ENCODE measurements at places on chromosomes 16 and 17. TPM values are rescaled to one million over a fixed set of nuclear protein-coding genes. Genes with fewer than 3 reads are reported as not detected.
A peak's percentile ranks its signal among the peaks of the same experiment; 100 is the strongest.

The HS3ST3B1 gene
- total RNA-seq = 1.7 TPM

DNA sequence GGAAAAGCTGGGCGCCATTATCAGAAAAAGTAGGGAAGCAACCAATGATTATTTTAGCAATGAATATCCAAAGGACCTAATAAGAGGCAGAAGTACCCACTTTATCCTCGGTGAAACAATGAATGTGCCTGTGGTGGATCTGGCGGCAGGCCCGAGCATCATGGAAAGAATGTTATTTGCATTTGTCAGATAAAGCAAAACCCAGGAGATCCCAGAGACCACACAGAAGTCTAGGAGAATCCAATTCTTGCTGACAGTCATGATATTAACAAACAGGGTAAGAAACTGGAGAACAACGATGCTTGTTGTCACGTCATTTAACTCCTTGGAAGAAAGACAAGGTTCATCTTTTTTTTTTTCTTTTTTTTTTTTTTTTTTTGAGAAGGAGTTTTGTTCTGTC lies 12.0 kb upstream of the TNRC6A start:
- DNase-seq = no peak

DNA sequence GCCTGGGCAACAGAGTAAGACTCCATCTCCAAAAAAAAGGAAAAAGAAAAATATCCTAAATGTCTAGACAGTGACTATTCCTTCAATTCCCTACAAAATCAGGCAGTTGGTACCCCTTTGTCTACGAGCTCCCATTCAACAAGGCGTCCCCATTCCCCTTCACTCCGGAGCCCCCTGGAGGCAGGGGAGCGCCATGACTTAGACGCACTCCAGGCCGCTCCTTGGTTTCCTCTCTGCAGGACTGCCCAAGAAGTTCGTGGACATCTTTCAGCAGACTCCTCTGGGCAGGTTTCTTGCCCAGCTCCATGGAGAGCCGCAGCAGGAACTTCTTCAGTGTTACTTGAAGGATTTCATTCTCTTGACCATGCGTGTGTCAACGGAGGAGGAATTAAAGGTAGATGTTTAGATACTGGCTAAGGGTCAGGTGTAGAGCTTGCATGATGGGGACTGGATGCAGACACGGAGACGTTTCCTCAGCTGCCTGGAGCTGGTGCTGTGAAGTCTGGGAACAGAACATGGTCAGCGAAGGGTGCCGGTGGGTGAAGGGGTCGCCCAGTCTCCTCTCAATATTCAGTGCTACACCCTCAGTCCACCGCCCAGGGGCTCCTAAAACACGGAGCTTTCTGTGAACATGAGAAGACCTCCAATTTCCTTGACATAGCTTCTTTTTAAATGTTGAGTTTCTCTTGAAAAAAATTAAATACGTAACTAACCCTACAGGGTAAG lies 53.3 kb upstream of the ENDOV start:
- DNase-seq = no peak

- no peak for DNase-seq
These were observed 1400.1 kb downstream of the CDH8 start for GRCh38 chr16:60636117-60636516.

DNA sequence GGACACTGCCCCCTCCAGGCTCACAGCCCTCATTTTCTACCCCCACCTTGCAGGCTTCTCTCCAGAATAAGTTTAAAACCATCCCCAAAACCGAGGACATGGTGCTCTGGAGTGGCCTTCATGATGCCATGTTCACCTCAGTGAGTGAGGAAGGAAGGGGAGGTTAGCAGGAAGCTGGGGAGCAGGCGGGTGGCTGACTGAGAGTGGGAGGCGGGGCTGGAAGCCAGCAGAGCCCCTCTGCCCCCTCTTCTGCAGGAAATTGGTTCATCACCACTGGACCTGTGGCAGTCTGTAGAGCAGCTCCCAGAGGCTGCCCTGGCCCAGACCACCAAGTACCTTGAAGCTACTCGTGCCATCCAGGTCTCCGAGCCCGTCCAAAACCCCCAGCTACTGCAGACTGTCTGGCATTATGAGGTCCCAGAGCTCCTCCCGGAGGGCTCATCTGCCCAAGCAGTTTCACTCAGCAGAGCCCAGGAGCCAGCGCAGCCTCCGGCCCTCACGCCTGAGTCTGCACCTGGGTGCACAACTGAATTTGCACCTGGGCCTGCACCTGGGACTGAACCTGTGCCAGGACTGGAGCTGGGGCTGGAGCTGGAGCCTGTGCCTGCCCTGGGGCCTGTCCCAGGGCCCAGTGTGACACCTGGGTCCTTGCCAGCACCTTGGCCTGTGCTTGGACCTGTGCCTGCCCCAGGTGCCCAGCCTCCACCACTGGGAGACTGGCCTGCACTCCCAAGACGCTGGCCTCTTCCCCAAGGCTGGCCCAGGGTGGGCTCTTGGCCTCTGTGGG lies 19.0 kb downstream of the C16orf96 start:
- no peak for DNase-seq

The PYDC1 gene
- not detected for total RNA-seq

DNA sequence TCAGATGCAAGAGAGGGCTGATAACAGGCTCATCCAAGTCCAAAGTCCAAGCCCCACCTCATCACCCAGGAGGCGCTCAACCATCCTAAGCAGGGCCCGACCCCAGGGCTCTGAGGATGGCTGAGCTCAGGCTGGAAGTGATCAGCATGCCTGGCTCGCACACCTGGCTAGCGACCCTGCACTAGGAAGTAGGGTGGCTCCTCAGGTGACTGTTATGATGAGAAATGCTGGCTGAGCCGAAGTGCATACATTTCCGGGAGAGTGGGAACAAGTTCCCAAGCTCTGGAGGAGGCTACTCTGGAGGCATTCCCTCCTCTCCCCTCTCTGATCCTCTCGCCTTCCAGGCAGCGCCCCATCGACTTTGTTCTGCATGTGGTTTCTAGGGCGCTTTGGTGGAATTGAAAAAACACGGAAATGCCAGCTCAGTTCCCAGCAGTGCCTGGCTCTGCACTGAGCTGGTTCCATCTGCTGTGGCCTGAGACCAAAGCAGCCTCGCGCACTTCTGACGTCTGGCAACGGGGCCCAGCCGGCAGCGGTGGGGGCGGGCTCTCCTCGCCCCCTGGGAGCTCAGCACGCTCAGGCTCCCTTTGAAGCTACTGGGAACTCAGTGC lies 130.3 kb downstream of the IRF8 start:
- peak; percentile 58 for DNase-seq

- no peak for DNase-seq
These were observed 572.2 kb downstream of the CDH13 start for GRCh38 chr16:83198977-83199376.

- no peak for DNase-seq
These were observed 73.1 kb downstream of the CEP95 start for GRCh38 chr17:64579917-64580316.

- no peak for DNase-seq
These were observed 44.0 kb upstream of the AKTIP start for GRCh38 chr16:53546988-53547391.

The ABCA6 gene
- 21.5 TPM for total RNA-seq

DNA sequence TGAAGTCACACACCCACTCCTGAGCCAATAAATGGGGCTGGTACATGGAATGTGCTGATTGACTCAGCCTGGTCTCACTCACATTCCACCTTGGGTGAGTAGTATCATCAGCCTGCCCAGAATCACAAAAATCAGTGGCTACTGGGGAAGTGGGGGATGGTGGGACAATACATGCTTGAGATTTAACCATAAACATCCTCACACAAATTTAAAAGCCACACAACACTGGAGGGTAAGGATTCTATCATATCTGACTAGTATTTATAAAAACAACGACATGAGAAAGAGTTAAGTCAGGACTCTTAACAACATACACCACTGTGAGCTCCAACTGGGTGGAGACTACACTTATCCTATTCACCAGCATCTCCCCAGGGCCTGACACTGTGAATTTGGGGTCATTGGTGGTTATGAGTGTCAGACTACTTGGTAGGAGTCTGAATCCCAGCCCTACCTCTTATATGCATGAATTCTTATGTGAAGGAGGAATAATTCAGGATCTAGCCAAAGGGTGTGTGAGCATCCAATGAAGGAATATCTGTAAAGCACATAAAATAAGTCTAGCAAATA lies 26.0 kb upstream of the IRX6 start:
- no peak for DNase-seq

DNA sequence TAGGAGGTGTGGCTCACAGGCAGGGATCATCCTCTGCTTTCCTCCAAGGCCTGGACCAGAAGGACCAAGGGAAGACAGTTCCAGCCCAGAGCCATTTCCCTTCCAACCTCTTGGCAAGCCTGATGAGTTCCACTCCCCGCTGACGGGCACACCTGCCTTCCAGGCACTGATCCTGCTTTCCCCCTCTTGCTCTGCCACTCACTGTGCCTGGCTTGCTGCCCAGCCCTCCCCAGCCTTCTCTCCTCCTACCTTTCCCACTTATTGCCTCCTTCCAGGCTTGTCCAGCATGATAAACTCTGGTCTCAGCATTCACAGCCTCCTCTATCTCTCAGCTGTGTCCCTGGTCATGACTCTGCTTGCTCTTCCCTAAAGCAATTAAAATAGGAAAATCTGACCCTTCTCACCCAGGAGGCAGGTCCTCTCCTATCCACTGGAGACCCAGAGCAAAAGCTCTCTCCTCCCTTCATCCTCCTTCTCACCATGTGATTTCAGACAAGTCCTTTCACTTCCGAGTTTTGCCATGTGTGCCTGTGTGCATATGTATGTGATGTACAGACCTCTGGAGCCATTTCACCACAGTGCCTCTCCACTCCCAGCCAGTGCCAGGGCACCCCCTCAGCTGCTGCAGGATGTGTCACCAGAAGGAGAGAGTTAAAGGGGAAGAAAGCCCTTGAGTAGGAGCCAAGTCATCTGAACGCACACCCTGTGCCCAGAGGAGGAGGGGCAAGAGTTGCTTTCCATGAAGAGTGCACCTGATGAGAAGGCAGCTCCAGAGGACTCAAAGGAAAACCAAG lies 13.4 kb upstream of the TMEM170A start:
- DNase-seq = no peak

The GRB7 gene
- total RNA-seq = 5.1 TPM

GRCh38 chr17:9144502-9145249 lies 123.4 kb downstream of the NTN1 start:
- no peak for DNase-seq

GRCh38 chr17:74512624-74513091 lies 18.6 kb downstream of the CD300LB start:
- no peak for DNase-seq

The DYNC1LI2 gene
- 80.6 TPM for total RNA-seq

DNA sequence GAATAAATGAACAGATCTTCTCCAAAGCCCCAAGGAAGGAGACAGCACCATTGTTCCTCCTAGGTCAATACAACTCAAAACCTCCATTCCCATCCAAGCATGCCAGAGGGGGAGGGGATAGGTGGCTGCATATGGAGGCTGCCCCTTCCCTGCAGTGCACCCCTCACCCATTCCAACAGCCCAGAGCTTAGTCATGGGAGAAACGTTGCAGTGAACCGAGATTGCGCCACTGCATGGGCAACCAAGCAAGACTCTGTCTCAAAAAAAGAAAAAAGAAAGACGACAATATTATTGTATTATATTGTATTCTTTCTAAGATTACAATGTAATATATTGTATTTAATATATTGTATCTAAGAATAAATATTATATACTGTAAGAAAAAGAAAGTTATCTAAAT lies 36.4 kb upstream of the CD300E start:
- no peak for DNase-seq

The ODAD4 gene
- 0.52 TPM for total RNA-seq

- DNase-seq = peak; percentile 89
These were observed 669 bp downstream of the MIEF2 start for GRCh38 chr17:18261146-18261515.

DNA sequence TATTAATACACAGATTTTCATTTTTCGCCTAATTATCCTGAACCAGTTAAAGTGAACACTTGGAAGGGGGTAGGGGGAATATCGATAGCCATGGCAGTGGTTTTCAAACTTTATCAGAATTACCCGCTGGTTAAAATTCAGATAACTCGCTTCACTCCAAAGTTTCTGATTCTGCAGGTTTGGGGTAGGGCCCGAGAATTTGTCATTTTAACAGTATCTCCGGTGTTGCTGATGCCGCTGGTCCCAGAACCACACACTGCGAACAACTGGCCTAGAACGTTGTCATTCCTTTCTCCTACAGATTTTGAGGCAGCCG lies 313 bp upstream of the NSRP1 start:
- DNase-seq = no peak

GRCh38 chr16:28192806-28193529 lies 18.8 kb downstream of the XPO6 start:
- no peak for DNase-seq

GRCh38 chr17:80780381-80781198 lies 211.1 kb upstream of the CHMP6 start:
- no peak for DNase-seq
